ENCODE measurements at places on chromosomes 1 and 21.
A peak's percentile ranks its signal among the peaks of the same experiment; 100 is the strongest.

DNA sequence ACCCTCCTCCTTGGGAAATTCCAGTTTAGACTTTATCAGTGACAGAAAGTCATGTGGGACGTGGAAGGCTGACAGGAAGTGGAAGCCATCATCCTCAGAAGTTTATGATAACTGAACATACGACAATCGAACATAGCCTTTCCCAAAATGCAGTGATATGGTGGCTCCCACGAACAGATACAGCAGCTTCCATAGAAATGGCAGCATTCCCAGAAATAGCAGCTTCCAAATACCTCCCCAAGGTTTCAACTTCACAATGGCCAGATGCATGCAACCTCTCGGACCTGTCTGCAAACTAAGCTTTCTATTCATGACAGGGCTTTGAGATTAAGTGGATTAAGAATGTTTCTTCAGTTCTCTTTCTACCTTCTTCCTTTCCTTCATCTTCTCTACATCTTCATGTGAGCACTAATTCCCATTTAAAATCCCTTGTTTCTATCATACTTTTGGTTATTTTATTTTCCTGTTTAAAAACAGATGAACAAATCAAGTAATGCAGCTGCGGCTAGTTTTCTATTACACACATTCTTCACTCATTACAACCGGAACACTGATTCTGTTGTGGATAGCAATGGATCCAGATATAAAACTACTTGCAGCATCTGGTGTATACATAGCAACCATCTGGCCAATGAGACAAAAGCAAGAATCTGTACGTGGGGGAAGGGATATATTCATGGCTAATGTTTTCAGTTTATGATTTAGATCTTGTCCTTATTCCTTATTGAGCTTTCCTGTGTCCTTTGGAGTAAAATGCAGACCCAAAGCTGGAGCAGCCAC is 304.8 kb downstream of the BRINP3 start:
- DNase-seq, result no peak

DNA sequence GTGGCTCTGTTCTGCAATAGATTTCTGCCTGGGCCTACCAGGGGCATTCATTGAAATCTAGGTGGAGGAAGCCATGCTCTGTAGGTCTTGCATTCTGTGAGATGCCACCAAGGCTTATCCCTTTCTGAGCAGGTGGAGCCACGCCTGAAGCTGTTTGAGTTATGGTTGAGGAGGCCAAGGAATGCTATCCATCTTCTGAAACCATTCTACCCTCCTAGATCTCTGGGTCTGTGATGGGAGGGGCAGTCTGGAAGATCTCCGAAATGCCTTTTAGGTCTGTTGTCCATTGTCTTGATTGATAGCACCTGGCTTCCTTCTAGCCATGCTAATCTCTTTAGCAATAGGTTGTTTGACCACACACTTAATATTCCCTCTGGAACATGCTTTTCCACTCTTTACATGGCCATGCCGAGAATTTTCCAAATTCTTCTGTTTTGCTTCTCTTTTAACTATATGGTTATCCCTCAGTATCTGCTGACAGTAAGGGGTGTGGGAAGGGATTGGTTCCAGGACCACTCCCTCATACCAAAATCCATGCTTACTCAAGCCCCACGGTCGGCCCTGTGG is 45.2 kb downstream of the AK4 start:
- no peak for DNase-seq

DNA sequence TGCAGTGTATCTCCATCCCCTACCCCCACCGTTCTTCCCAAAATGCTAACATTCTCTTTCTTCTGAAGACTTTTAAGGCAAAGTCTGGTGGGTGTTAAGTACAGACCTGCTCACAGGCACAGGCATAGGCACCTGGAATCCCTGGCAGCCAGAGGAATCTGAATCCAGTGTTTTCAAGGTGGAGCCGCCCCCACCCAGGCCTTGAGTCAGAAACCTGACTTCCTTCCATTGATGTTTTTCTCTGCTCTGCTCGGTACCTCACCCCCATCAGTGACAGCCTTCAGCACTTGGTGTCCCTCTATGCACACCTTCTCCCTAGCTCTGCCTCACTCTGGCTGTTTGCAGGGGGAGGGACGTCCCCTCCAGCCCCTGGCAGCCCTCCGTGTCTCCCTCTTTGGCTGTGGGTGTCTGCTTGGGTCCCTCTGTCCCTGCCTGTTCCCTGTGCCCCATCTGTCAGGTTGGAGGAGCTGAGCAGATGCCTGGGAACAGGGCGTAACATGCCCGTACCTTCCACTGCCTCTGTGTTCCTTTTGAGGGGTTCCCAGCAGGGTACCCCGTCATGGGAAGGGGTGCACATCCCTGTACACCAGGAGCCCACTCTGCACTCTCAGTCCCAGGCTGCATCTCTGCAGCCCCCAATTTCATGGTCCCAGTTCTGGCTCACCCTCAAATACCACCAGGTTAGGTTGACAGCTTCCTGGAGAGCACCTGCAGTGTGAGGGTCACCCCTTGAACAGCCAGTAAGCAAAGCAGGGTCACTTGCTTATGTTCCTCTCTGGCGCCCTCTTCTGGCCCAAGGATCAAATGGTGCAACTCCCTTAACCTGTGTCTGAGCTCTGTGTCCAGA is 6.7 kb downstream of the NCDN start:
- DNase-seq, result peak; percentile 94

DNA sequence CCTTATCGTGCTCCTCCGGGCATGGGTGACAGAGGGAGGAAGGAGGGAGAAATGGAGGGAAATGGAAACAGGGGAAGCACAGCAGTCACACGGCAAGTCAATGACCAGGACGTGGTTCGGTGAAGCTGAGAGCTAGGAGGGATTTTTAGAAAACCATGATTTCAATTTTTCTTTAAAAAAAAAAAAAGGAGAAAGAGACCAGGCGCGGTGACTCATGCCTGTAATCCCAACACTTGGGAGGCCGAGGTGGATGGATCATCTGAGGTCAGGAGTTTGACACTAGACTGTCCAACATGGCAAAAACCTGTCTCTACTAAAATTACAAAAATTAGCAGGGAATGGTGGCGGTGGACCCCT is 776 bp upstream of the TNFRSF9 start:
- DNase-seq, result no peak

GRCh38 chr1:176494436-176494835 is 31.5 kb downstream of the PAPPA2 start:
- no peak for DNase-seq

DNA sequence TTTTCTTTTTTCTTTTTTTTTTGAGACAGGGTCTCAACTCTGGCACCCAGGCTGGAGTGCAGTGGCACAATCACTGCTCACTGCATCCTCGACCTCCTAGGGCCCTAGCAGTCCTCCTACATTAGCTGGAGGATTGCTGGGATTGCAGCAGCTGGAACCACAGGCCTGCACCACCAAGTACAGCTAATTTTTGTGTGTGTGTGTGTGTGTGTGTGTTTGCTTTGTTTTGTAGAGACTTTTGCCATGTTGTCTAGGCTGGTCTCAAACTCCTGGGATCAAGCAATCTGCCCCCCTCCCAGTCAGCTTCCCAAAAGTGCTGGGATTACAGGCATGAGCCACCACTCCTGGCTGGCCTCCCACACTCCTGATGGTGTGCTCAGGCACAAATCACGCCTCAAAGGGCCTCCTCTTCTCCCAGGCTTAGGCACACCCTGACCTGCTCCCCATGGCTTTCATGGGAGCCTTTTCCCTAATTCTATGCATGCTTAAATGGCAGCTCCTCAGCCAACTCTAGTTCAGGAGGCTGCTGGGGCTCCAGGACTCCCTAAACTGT is 9.4 kb downstream of the FAM229A start:
- no peak for DNase-seq

- peak; percentile 14 for DNase-seq
Observed at GRCh38 chr21:26966649-26967061, 233 bp downstream of the ADAMTS5 start.

- DNase-seq, result peak; percentile 84
Observed at GRCh38 chr1:17098446-17099317, 20.6 kb downstream of the PADI2 start.

GRCh38 chr1:100239961-100240360 is 9.7 kb downstream of the DBT start:
- DNase-seq, result no peak

- no peak for DNase-seq
Observed at GRCh38 chr1:64042331-64043100, 160.9 kb upstream of the UBE2U start.

- no peak for DNase-seq
Observed at GRCh38 chr1:23196627-23197328, 20.5 kb downstream of the HTR1D start.

DNA sequence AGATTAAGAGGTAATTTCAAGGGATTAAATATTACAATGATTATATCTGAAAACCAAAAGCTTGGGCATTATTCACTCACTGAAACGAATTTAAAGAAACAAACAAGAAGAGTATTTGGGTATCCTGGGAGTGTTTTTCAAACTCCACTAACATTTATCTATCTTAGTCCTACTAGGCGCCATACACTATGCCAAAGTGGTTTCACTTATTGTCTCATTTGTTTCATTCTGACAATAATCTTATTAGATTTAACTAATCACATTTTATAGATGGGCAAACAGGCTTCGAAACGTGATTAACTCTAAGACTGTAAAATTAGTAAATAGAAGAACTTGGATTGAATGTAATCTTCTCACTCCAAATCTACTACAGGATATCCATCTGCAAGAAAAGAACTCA is 25.4 kb downstream of the ASH1L start:
- no peak for DNase-seq

- no peak for DNase-seq
Observed at GRCh38 chr1:39322431-39322830, 117.9 kb downstream of the MACF1 start.

GRCh38 chr1:197486946-197487345 is 218.9 kb downstream of the CRB1 start:
- DNase-seq, result no peak

DNA sequence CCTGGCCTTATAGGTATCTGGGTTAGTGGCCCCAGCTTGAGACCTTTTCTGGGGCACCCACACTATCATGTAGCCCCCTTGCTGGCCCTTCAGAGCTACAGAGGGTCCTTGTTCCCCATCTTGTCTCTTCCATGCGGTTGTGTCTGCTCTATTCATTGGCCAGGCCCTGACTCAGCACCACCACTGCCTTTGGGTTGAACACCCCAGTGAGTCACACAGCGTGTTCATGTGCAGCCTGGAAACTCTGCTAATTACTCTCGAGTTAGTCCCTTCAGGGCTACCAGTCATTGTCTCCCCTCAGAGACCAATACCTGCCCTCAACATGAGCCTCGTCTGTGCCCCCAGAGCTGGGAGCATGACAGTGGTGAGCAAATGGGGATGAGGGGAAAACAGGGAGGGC is 28.2 kb upstream of the IKBKE start:
- DNase-seq, result no peak

GRCh38 chr21:35408401-35408800 is 359.3 kb upstream of the RUNX1 start:
- DNase-seq, result no peak

GRCh38 chr1:106515375-106515774 is 541.1 kb upstream of the PRMT6 start:
- DNase-seq, result no peak

DNA sequence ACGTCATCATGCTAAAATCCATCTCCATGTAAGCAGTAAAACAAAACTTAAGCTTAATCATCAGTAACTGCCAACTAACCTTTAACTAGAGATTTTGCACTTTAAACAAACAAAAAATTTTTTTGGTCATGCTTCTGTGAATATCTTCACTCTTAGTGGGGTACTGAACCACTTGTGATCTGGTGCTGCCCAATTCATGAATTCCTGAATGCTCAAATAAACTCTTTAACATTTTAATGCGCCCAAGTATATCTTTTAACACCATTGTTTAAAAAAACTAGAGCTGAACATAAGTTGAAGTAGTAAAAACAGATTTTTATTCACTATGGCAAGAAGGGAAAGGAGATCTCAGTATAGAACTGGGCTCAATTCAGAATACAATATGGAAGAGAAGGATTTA is 196.9 kb upstream of the USP24 start:
- DNase-seq, result no peak

DNA sequence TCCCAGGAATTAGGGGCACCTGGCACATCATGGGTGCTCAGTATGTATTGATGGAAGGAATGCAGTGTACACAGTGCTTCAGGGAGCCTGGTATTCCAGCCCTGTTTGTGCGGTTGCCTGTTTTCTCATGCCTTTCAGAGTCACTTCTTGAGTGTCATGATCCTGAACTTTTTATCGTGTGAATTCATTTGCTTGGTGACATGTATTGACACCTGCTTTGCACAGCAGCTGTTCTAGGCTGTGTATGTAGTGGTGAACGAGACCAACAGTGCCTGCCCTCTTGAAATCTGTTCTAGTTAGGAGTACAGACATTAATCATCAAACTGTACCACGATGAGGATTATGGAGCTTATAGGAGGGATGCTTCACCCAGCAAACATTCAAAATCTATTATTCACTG is 6.1 kb downstream of the HTR6 start:
- DNase-seq, result no peak

DNA sequence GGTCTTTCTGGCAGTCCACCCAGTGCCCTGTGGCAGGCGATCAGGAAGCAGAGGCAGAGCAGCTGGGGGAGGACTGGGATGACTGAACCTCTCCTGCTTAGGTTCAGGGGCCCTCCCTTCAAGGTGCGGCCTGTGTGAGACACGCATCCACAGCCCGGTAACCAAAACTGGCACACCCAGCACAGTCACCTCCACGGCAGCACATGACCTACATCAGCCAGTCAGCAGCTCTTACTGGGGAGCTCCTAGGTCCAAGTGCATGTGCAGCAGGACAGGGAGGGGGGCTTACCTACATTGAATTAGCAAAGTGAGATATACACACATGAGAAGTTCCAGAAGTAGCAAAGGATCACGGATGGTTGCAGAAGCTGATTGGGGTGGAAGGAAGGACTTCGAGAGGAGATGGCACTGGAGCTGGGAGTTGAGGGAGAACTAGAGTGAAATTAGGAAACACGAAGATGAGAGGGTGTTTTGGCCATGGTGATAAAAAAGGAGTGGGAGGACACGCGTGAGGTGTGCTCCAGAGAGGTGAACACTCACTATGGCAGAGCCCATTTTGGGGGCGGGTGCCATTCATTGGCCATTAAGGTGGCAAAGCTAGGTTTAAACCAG is 51.4 kb upstream of the IRF2BP2 start:
- no peak for DNase-seq

DNA sequence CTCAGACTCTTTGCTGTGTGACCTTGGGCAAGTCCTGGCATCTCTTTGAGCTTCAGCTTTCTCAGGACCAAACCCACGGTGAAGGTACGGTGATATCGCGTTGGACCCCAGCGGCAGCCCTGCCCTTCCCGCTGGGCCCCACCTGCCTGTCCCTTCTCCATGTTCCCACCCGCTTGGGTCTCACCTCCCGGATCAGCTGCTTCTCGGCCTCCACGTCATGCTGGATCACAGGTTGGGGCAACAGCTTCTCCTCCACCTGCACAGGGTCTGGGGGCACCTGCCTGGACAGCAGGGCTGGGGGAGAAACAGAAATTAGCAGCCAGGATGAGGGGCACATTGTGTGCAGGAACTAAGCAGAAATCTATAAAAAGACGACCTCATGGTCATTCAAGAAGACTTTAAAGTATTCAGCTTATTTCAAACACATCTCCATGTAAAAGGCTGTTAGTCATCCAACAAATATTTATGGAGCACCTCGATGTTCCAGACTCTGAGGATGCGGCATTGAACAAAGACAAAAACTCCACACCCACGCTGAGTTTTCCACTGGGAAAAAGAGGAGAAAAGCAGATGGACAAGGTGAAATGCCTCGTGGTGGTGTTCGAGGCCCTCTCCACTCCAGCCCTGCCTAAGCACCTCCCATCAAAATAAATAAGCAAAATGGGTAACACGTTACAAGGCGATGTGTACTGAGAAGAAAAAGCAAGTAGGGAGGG is 19.5 kb downstream of the KIF17 start:
- no peak for DNase-seq

All from posterior cingulate gyrus (tissue), 11 donors.